ENCODE measurements at places on chromosomes 1 and 21.

- no peak for DNase-seq
Observed at GRCh38 chr1:8653878-8654277, 163.6 kb downstream of the RERE start.

DNA sequence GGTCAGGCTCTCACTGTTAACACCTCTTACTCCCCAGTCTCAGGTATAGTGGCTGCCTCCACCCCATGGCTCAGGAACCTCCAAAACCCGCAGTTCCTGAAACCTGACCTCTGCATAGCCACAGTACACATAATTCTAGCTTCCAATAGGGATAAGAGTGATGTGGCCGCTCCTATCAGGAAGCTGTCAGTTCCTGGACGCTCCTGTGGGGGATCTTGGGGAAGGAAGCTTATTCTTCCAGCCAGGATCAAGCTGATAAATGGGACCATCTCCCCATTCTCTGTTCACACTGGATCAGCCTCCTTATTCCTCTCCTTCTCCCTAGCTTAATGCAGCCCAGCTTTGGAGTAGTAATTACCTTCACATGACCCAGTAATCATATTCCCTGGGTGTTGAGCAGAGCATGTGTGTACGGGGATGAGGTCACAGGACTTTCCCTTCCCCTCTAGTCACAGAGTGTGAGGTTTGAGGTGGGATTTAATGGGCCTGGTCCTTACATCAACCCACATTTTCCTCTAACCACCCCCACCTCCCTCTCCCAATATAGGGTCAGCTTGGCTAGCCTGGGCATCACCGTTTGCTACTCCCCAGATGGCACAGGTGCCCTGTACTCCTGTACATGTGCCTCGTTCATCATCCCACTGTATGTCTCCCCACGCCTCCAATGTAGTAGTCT, 7.0 kb upstream of the POU3F1 start:
- DNase-seq, result no peak

GRCh38 chr1:51313961-51314777, 16.2 kb downstream of the TTC39A start:
- no peak for DNase-seq

DNA sequence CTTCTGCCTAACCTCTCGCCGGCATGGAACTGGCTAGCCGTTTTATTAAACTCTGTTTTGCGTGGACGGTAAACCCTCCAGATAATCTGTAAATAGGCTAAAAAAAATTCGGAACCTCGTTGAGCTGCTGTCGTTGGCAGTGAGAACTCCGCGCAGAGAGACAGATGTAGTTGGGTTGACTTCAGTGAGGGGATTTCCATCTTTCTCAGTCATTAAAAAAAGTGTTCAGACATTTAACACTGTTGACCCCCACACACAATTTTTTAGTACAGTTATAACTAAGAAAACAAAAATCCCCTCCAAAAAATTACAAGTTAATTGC, 464 bp downstream of the PARK7 start:
- DNase-seq, result no peak

- no peak for DNase-seq
Observed at GRCh38 chr1:234725177-234726132, 115.5 kb upstream of the IRF2BP2 start.

GRCh38 chr1:59272507-59272906, 24.4 kb upstream of the FGGY start:
- no peak for DNase-seq

DNA sequence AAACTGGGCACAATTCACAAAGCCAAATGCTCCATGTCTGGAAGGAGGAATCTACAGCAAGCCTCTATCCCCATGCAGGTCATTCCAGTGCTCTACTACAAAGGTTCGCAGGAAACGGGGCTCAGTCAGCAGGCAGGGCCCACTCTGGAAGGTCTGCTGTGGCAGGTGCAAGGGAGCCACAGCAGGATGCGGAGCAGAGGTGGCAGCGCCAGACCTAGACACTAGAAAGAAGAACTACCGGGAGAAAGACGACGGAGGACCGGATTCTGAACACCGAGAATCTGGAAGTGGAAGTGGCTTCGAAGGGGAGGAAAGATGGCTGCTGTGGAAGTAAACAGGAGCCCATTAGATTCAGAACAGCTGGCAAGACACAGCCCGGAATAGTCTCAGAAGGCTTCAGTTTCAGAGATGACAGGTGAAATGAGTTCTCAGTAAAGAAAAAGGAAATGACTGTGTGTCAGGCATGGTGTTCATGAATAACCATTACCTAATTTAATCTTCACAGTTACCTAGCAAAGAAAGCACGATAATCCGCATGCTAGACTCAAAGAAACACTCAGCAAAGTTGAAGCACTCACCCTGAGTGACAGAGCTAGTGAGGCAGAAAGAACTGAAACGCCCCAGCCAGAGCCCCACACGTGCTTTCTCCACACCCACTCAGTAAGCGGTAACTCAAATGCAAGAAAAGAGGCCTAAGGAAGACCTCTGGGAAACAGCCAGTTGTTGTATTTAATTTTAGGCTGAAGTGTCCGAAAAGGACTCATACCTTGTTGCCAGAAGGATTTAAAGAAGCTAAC, 21.4 kb downstream of the SETD4 start:
- DNase-seq, result no peak

- DNase-seq, result no peak
Observed at GRCh38 chr1:214271174-214271858, 9.6 kb upstream of the SMYD2 start.

DNA sequence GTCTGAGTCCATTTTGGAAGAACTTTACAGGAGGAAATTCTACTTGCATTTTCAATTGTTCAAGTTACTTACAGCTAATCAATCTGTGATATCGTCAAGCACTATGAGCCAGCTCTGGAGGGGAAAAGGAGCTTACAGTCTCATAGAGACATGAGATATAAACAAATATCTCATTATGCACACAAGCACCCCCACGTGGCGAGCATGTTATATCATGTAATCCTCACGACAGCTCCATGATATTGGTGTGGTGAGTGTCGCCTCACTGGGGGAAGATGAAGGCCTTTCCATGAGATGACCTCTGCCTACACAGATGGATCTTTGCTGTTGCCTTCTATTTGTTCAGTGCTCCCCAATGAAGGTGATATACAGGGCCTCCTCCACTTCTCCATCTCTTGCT, 34.6 kb downstream of the TNR start:
- no peak for DNase-seq

DNA sequence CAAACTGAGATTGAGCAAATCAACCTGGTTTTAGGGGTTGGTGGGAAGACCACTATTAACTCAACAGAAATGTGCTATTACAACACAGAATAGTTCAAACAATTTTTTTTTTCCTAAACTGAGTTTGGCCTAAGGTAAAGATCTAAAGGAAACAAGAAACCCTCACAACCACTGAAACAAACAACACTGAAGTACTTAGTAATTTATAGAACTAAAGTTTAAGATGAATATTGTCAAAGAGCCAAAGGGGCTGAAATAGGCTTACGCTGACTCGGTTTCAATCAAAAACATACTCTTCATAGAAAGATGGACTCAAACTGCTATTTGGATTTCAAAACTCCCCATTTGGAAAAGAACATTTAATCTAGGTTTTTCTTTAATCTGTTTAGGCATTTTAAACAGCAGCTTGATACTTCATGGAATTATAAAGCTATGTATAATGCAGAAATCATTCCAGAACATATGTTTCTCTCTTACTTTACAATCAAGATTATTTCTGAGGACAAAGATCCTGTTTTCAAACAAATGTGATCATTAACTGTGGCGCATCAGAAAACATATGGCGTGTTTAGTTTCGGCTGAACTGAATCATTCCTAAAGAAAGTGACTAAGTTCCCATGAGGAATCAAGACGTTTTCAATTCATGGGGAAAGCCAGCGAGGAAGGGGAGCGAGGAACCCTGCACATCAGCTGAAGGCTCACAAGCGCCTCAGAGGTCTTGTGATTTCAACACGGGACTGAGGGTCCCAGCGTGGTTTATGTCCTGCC, 62.7 kb downstream of the SYT6 start:
- DNase-seq, result no peak

GRCh38 chr1:91803123-91803522, 82.8 kb downstream of the TGFBR3 start:
- no peak for DNase-seq

DNA sequence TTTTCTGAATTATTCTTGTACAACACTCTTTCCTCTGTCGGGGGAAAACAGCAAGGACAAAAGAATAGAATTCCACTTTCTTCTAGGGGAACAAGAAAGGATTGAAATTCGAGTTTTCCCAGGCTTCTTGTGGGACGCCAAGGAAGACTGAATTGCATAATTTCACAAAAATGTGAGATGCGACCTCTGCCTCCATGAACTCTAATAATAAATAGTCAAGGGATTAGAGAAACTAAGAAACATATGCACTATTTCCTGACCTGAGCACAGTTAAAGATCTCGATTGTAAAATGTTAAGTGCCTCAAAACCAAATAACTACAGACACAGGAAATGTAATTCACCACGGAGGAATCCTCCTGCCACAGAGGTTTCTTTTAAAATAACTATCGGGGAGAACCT, 117.3 kb upstream of the MARK1 start:
- no peak for DNase-seq

GRCh38 chr1:8493916-8494540, 176.1 kb downstream of the SLC45A1 start:
- no peak for DNase-seq

GRCh38 chr1:216632980-216633379, 90.2 kb downstream of the ESRRG start:
- no peak for DNase-seq

GRCh38 chr1:82752046-82752445, 951.3 kb downstream of the ADGRL2 start:
- DNase-seq, result no peak

DNA sequence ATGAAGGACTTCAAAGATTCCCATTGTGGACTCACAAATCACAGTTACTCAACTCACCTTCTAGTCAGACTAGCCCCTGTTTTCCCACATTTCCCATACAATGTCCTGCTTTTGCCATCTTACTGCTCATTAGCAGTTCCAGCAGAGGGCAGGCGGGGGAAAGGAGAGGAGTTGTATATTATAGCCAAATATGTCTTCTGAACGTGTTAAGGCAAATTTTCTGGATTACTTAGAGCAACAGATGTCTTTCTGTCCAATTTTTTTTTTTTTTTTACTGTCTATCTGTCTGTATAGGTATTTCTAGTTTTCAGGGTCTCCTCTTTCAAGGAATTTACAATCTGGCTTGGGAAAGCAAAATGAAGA, 29.9 kb upstream of the DDAH1 start:
- no peak for DNase-seq

GRCh38 chr1:172613294-172613693, 45.6 kb upstream of the FASLG start:
- no peak for DNase-seq

DNA sequence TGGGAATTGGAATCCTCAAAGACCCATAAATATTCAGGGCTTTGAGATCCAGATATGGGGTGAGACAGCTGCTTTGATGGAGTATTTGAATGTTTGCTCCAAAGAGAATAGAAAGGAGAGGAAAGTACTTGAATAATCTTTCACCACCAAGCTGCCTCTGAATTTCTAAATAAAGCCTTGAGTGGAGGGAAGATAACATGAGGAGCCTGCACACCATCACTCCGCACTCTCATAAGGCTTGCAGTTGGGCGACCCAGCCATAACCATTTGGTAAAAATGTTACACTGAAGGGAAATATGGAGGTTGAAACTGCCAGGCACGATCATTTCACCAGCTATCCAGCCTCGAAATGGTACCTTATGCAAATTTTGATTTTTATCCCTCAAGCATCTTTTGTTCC, 38.4 kb downstream of the VCAM1 start:
- no peak for DNase-seq

GRCh38 chr1:166603296-166603695, 236.0 kb upstream of the POGK start:
- no peak for DNase-seq

GRCh38 chr1:201042779-201043461, 19.4 kb upstream of the KIF21B start:
- DNase-seq, result peak; percentile 40

DNA sequence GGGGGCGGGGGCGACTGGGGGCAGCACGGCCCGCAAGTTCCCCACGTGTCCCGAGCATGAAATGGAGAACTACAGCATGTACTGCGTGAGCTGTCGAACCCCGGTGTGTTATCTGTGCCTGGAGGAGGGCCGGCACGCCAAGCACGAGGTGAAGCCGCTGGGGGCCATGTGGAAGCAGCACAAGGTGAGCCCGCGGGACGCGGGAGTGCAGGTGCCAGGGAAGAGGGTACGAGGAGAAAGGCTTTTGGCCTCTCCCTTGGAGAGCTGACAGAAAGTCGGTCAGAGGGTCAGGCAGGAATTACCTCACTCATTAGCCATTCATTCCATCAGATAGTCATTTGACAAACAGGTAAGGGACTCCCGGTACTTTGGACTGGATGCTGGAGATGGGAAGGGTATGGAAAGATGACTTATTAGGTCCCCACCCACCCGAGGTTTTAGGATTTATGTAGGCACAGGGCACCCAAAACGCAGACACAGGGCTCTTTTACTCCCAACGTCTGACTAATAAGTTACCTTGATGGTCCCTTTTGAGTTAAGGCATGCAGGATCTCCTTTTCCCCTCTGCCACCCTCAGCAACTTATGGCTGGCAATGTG, 2.1 kb downstream of the TRIM67 start:
- DNase-seq, result no peak

- DNase-seq, result no peak
Observed at GRCh38 chr1:31765041-31765467, 914 bp upstream of the ADGRB2 start.

DNA sequence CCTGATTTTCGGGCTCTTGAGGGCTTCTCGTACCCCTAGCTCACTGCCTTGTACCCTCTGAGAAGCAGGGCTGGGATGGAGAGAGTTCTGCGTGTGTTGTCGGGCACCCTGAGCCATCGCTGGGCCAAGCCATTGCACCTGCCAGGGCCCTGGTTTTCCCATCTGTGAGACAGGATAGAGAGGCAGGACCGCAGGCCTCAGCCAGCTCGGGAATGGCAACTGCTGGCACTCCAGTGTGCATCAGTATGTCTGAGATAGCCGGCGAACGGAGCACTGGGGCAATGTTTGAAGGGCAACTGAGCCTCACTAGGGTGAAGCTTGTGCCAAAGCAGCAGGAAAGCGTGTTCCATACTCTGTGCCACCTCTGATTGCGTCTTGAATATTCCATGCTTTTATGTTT, 66.9 kb downstream of the TENT5C start:
- DNase-seq, result no peak

DNA sequence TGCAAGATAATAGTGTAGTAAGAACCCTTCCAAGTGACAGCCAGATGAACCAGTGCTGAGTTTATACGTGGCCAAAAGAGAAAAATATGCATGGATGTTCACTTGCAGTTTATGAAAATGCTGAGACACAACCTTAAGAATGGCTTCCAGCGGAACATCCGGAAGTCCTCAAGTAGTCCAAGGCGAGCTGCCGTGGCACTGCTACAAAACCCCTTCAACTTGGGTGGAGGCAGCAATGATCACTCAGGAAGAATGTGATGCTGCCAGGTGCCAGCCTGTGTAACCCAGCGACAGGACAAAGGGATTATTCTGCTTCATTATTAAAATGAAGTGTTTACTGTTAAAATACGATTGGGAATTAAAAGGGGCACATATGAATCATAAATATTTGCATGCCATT, 179.6 kb downstream of the RUNX1 start:
- no peak for DNase-seq

DNA sequence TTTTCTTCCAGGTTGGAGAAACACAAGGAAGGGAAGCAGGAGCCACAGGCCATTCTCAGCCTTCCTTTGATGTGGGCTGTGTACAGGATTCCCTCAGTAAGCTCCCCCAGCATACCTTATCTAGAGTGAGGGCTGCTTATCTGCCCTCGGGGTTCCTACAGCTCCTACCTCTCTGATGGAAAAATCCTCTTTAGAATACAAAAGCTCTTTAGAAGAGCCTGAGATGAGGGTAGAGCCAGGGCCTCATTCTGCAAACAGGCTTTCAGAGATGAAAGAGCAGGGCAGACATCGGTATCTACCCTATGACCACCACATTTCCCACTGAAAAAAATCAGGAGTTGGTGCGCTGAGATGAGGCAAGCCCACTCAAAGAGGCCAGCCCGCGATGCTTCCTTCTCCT, 85.1 kb downstream of the PLPP3 start:
- no peak for DNase-seq
